Occipital lobe (tissue), 3 donors: ENCODE measurements at places on chromosomes 2 and 18. TPM values are rescaled to one million over a fixed set of nuclear protein-coding genes. Genes with fewer than 3 reads are reported as not detected.

Gene EML6
- 12.9 TPM for total RNA-seq

Gene KIAA2012
- 0.47 TPM for total RNA-seq

Gene RBMS1
- 7.8 TPM for total RNA-seq

Gene RNF144A
- total RNA-seq, result 41.5 TPM

Gene RRM2
- total RNA-seq, result 4.8 TPM
